Aorta (tissue), 5 donors: ENCODE measurements at places on chromosomes 11 and 22. TPM values are rescaled to one million over a fixed set of nuclear protein-coding genes. Genes with fewer than 3 reads are reported as not detected.
A peak's percentile ranks its signal among the peaks of the same experiment; 100 is the strongest.

DNA sequence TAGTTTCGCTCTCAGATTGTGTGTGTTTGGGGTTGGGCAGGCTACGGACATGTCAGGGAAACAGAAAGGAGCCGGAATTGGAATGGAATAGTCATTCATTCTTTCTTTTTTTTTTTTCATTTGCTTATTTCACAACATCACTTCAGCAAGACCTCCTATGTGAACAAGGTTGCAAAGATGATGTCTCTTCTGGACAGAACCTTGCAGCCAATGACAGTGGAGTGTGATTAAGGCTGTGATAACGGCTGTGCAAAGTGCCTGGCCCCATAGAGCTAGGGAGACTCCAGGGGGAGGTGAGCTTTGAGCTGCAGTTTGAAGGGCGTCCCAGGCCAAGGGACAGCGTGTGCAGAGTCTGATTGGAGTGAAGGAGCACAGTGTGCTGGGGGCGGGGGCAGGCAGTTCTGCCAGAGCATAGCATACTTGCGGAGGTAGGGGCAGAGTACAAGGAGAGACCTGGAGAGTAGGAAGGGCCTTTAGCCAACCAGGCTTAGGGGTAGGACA, 3.4 kb downstream of the TIGD3 start:
- H3K27me3 ChIP-seq: no peaks in the 10 kb centered on the region
- H3K4me1 ChIP-seq: no peaks in the 10 kb centered on the region
- no peaks in the 10 kb centered on the region for H3K36me3 ChIP-seq
- H3K27ac ChIP-seq: no peak overlapping the region
- no peak overlapping the region for H3K4me3 ChIP-seq

DNA sequence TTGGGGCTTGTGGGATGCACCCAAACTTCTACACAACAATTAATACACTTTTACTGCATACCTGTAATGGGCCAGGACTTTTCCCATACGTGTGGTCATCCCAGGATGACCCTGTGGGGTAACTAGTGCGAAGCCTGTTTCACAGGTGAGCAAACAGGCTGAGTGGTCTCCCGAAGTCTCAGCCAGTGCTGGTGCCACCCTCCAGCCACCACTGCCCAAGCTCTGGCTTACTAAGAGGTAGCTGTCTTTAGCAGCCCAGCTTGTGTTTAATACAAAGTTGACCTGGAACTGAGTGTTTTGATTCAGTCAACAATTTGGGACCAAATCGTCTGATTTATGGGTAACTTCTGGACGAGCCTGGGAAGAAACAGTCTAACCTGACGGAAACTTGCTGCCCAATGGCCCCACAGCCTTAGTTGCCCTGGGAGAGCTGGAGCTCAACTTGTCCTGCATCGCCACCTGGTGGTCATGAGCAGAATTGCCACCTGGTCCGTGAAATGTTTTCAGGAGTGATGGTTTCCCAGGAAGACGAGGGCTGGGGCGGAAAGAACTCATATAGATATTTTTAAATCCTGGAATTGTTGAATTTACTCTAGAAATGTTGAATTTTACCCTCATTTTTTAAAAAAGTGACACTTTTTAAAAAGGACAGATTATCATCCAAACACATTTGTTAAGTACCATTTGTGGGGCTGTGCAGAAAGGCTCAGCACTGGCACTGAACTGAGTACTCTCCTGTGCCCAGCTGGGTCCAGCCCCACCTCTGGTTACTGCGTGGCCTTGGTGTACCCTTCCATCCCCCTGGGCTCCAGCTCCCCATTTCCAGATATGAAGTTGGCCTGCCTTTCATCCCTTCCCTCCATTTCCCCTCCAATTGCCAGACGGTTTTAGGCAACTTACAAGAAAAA, 95.5 kb upstream of the PARVA start:
- no peaks in the 10 kb centered on the region for H3K4me1 ChIP-seq
- H3K27ac ChIP-seq: no peak overlapping the region
- H3K36me3 ChIP-seq: no peaks in the 10 kb centered on the region

- no peak for DNase-seq
- no peaks in the 10 kb centered on the region for H3K27me3 ChIP-seq
- no peak overlapping the region for H3K4me3 ChIP-seq
- H3K27ac ChIP-seq: no peak overlapping the region
Measured at GRCh38 chr11:78857688-78858087, 283.0 kb upstream of the NARS2 start.

The CEP126 gene
- total RNA-seq: 13.2 TPM

- no peaks in the 10 kb centered on the region for H3K36me3 ChIP-seq
- no peak overlapping the region for H3K27ac ChIP-seq
- no peak for DNase-seq
- H3K4me3 ChIP-seq: no peak overlapping the region
- no peaks in the 10 kb centered on the region for H3K27me3 ChIP-seq
- H3K4me1 ChIP-seq: no peaks in the 10 kb centered on the region
Measured at GRCh38 chr11:126426820-126427749, 71.6 kb downstream of the ST3GAL4 start.

- H3K27ac ChIP-seq: no peak overlapping the region
- no peak overlapping the region for H3K4me3 ChIP-seq
- H3K4me1 ChIP-seq: no peaks in the 10 kb centered on the region
- H3K27me3 ChIP-seq: no peaks in the 10 kb centered on the region
Measured at GRCh38 chr11:68523033-68523432, 62.5 kb downstream of the PPP6R3 start.

- H3K36me3 ChIP-seq: no peaks in the 10 kb centered on the region
- no peaks in the 10 kb centered on the region for H3K27me3 ChIP-seq
- H3K4me3 ChIP-seq: no peak overlapping the region
Measured at GRCh38 chr11:68479390-68479789, 18.8 kb downstream of the PPP6R3 start.

DNA sequence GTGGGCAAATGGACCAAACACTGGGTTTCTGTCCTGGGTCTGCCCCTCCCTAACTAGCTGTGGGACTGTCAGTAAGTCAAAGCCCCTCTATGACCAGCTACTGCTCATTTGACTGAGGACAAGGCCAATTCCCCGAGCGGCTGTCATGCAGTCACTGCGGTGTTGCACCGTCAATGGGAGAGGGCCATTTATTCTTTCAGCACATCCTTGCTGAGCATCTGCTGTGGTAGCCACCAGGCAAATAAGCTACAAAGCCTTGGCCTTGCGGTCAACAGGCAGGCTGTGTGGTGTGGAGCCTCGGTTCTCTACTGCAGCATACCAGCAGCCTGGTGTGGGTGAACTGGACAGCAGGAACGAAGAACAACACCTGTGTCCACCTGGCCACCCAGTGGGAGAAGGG, 25.8 kb upstream of the SERPIND1 start:
- H3K36me3 ChIP-seq: no peaks in the 10 kb centered on the region
- H3K27me3 ChIP-seq: no peaks in the 10 kb centered on the region
- DNase-seq: no peak
- no peaks in the 10 kb centered on the region for H3K4me1 ChIP-seq
- H3K27ac ChIP-seq: no peak overlapping the region
- no peak overlapping the region for H3K4me3 ChIP-seq

- no peaks in the 10 kb centered on the region for H3K4me1 ChIP-seq
- no peaks in the 10 kb centered on the region for H3K27me3 ChIP-seq
- DNase-seq: no peak
Measured at GRCh38 chr22:37007651-37008050, 11.6 kb downstream of the TST start.

- no peak overlapping the region for H3K27ac ChIP-seq
- DNase-seq: no peak
- no peaks in the 10 kb centered on the region for H3K36me3 ChIP-seq
Measured at GRCh38 chr22:32765132-32765618, 36.3 kb upstream of the TIMP3 start.

The LUZP2 gene
- total RNA-seq: 0.15 TPM

The APOL5 gene
- not detected for total RNA-seq

DNA sequence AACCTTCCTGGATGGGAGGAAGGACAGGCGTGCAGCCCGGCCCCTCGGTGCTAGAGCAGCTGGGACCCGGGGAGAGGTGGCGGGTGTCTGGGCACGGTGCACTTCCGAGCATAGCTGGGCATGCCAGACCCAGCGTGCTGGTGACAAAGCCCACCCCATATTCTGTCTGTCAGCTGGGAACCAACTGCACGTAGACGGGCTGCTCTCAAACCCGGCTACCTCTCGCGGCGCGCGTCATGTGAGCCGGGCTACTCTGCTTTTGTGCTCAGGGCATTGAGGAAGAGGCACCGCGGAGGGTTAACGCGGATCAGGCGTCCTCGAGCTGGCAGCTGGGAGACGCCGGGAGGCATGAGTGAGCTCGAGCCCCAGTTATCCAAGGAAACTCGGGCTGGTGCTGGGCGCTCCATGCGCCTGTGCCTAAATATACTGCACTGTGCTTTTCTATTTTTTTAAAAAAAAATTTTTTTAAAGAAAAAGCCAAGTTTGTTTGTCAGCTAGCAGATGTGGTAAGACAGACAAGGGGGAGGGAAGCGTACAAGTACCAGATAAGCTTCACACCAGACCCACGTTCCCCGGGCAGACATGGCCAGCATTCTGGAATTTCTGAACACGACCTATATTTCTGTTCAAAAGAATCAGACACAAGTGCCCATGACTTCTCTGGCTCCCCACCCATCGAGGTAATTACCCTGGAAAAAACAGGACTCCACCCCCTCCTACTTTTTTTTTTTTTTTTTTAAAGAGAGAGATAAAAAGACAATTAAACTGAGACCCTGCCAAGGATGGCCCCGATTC, 425.6 kb downstream of the SHANK2 start:
- H3K4me1 ChIP-seq: no peaks in the 10 kb centered on the region
- H3K4me3 ChIP-seq: no peak overlapping the region
- no peak overlapping the region for H3K27ac ChIP-seq
- H3K36me3 ChIP-seq: no peaks in the 10 kb centered on the region
- no peaks in the 10 kb centered on the region for H3K27me3 ChIP-seq
- no peak for DNase-seq

The PRAME gene
- total RNA-seq: not detected

The OR51I1 gene
- 0.49 TPM for total RNA-seq

- no peaks in the 10 kb centered on the region for H3K4me1 ChIP-seq
- DNase-seq: no peak
- no peak overlapping the region for H3K4me3 ChIP-seq
- H3K27me3 ChIP-seq: no peaks in the 10 kb centered on the region
- H3K27ac ChIP-seq: no peak overlapping the region
Measured at GRCh38 chr11:70247042-70247709, 23.3 kb upstream of the PPFIA1 start.

GRCh38 chr22:28009272-28009827, 90.3 kb upstream of the PITPNB start:
- H3K27ac ChIP-seq: no peak overlapping the region
- peak; percentile 92 for DNase-seq
- H3K4me1 ChIP-seq: no peaks in the 10 kb centered on the region
- H3K4me3 ChIP-seq: no peak overlapping the region

DNA sequence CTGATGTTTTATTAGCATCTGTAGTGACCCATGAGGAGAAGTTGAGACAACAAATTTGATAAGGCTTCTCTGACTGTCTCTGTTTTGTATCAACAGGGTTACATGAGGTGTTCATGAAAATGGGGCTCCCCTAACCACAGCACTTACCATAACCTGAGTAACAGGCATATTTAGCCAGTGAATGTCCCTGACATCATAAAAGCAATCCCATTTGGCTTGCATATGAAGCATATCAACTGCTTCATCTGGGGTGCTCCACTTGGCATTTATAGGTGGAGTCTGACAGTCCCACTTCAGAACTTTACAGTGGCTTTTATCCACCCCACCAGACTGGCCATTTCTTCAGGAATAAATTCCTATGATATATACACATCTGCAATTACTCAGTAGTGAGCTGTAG, 257.6 kb downstream of the LUZP2 start:
- no peaks in the 10 kb centered on the region for H3K36me3 ChIP-seq
- no peak overlapping the region for H3K27ac ChIP-seq
- H3K4me3 ChIP-seq: no peak overlapping the region
- H3K27me3 ChIP-seq: no peaks in the 10 kb centered on the region
- H3K4me1 ChIP-seq: no peaks in the 10 kb centered on the region

DNA sequence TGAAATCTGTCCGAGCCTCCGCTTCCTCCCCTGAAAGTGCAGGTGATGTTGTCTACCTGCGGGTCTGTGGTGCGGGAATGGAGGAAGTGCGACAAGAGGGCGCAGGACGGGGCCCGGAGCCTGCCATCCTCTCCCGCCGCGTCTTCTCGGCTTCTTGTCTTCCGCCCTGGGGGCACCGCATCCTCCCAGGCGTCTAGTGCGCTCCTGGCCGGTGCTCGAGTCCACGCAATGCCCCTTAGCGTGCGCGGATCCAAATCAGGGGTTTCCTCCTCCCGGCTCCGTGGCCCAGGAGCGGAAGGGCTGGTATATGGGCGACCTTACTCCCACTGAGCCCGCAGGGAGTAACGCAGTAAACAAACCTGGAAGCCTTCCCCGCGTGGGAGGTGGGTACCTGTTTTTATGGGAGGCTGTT, 405 bp downstream of the SFI1 start:
- peak overlapping the region; percentile 20 for H3K4me3 ChIP-seq
- H3K4me1 ChIP-seq: no peaks in the 10 kb centered on the region
- peak; percentile 81 for DNase-seq
- H3K27me3 ChIP-seq: no peaks in the 10 kb centered on the region

- H3K4me3 ChIP-seq: no peak overlapping the region
- no peaks in the 10 kb centered on the region for H3K4me1 ChIP-seq
- no peak overlapping the region for H3K27ac ChIP-seq
- H3K27me3 ChIP-seq: no peaks in the 10 kb centered on the region
- no peak for DNase-seq
Measured at GRCh38 chr11:64861227-64861975, 16.9 kb upstream of the CDC42BPG start.

The SLC5A1 gene
- total RNA-seq: not detected

The TEAD1 gene
- 64.9 TPM for total RNA-seq

DNA sequence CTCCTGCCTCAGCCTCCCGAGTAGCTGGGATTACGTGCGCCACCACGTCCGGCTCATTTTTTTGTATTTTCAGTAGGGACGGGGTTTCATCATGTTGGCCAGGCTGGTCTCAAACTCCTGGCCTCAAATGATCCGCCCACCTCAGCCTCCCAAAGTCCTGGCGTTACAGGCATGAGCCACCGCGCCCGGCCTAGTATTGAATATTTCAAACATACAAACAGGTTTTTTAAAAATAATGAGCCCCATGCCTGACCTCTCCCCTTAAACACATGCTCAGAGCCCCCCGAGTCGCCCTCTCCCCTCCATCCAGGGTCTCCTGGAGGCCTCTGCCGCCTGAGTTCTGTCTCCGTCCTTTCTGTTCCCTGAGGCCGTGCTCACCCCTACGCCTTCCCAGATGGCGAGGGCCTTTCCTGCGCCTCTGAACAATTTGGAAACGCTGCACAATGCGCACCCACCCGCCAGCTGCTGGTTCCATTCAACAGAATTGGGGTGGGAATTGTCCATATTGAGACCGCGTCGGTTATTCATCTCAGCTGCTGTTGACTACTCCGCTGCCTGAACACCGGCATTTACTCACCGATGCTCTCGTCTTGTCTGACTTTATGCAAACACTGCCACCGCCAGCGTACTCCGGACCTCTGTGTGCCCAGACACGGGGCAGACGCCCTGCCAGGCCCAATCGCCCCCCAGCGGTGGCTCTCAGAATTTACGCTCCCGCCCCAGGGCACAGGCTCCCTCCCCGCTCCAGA, 13.6 kb upstream of the RNH1 start:
- H3K27me3 ChIP-seq: no peaks in the 10 kb centered on the region
- no peaks in the 10 kb centered on the region for H3K4me1 ChIP-seq
- no peak overlapping the region for H3K4me3 ChIP-seq
- DNase-seq: peak; percentile 56
- H3K27ac ChIP-seq: no peak overlapping the region
